ENCODE measurements at places on chromosomes 11 and 22. TPM values are rescaled to one million over a fixed set of nuclear protein-coding genes. Genes with fewer than 3 reads are reported as not detected.

The MAPK1 gene
- total RNA-seq = 123 TPM

The KCTD14 gene
- total RNA-seq = 11.9 TPM

The GPR83 gene
- not detected for total RNA-seq

The CCDC15 gene
- 1.2 TPM for total RNA-seq

The MUC6 gene
- total RNA-seq = not detected

The NOX4 gene
- total RNA-seq = 0.17 TPM

The OLFML1 gene
- total RNA-seq = 2.6 TPM

The ZC3H12C gene
- 17.8 TPM for total RNA-seq

The CABP4 gene
- 2.0 TPM for total RNA-seq

The PGA4 gene
- 0.14 TPM for total RNA-seq

The LDLRAD3 gene
- total RNA-seq = 2.9 TPM

The OR52A1 gene
- not detected for total RNA-seq

The KCNK7 gene
- 1.3 TPM for total RNA-seq

The SLC7A4 gene
- 4.9 TPM for total RNA-seq

The OR51T1 gene
- not detected for total RNA-seq
